DMS 273 treated with DMSO at 0.1 percent for 48 hours (cell line): ENCODE measurements at places on chromosomes 16 and 17.

GRCh38 chr17:27265333-27265732 lies 28.6 kb upstream of the WSB1 start:
- no peak for DNase-seq

DNA sequence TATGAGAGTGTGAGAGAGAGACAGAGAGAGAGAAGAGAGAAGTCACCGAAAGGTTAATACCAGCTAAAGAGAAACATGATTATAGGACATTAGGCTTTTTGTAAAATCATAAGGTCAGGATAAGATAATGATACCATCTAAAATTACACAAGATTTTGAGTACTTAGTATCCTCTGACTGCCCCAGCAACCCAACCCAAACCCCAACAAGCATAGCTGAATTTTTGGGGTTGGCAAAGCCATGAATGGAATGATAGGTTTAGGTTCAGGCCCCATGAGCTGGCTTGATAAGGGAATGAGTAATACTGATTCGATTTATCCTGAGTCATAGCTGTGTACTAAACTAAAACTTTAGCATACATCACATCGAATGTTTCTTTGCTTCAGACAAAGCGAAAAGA lies 259.5 kb downstream of the IRX3 start:
- DNase-seq: no peak

- no peak for DNase-seq
Observed at GRCh38 chr16:81094771-81095251, 1.4 kb downstream of the GCSH start.

- no peak for DNase-seq
Observed at GRCh38 chr16:57087003-57087402, 5.4 kb upstream of the CPNE2 start.

DNA sequence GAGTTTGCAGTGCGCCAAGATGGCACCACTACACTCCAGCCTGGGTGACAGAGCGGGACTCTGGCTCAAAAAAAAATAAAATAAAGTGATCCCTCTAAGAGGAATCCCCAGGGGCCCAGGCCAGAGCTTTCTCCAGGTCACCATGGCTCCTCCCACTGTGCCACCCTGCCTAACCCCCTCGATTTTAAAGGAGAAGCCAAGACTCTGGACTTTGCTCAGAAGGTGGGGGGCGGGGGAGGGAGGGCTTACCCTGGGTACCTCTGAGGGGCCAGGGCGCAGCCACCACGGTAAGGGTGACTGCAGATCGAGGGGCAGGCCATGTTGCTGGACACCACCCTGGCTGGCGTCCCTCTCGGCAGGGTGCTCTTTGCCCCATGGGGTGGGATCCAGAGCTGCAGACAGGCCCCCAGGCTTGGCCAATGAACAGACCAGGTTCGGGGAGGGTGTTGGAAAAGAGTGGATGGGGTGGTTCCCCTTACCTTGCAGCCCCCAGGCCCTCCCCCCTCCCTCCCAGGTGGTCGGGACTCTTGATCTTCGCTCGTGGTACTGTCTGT lies 455 bp upstream of the GRB7 start:
- DNase-seq: no peak

GRCh38 chr17:66514227-66514806 lies 211.9 kb downstream of the PRKCA start:
- no peak for DNase-seq

GRCh38 chr16:29915590-29916247 lies 10.3 kb downstream of the KCTD13 start:
- DNase-seq: no peak

DNA sequence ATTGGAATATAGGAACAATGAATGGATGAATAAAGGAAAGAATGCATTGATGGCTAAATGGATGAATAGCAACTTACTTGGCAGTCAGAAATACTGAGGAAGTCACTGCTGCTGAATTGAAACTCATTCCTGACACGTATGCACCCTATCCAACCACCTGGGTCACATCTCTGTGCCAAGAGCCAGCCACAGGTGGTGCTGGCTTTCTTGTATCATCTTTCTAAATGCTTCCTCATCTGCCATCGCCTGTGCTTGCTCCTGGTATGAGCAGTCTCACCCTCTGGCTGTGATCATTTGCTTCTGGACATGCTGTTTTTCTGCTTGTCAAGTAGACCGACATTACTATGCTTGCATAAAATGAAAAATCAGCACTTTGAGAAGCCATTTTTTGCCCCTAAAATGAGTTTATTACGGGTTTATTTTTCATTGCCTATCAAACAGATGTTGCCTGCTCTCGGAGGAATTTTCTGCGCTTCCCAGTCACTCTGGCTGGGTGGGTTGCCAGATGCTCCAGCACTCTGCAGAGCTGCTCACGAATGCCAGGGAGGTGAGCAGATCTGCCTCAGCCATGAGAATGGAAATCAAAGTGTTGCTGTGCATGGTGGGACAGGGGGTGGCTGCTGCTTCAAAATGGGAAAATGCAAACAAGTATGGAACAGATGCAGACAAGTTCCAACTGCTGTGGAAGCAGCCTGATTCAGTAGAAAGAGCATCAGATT lies 1349.6 kb upstream of the CDH8 start:
- peak; percentile 58 for DNase-seq

GRCh38 chr17:45129426-45129939 lies 2.8 kb downstream of the PLCD3 start:
- DNase-seq: no peak

GRCh38 chr16:8376430-8376829 lies 213.9 kb downstream of the TMEM114 start:
- no peak for DNase-seq

DNA sequence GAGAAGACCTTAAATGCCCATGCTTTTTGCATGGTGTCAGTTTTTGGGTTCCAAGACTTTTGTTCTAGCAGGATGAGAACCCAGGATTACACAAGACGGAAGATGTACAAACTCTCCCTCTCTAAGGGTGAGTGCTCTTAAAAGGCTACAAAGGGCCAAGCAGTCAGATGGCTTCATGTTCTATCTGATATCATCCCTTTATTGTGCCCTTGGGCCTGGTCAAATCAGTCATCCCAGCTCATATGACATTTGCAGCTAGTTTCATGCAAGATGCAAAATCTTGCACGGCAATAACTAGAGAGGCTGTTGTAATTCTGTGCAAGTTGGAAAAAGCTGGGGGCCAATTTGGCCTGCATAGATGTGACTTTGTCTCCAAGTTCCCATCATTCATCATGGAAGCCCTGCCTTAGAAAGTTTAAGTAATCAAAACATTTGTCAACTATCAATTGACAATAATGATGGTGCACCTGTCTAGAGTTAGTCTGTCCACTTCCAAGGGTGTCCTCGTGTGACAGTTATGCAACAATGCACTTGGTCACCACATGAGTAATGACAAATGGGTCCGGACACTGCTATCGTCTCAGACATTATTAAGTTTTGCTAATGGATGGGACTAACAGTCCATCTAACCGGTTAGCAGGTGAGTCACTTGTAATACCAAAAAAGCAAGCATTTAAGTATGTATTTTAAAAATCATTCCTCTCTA lies 58.6 kb upstream of the ZFHX3 start:
- DNase-seq: no peak

DNA sequence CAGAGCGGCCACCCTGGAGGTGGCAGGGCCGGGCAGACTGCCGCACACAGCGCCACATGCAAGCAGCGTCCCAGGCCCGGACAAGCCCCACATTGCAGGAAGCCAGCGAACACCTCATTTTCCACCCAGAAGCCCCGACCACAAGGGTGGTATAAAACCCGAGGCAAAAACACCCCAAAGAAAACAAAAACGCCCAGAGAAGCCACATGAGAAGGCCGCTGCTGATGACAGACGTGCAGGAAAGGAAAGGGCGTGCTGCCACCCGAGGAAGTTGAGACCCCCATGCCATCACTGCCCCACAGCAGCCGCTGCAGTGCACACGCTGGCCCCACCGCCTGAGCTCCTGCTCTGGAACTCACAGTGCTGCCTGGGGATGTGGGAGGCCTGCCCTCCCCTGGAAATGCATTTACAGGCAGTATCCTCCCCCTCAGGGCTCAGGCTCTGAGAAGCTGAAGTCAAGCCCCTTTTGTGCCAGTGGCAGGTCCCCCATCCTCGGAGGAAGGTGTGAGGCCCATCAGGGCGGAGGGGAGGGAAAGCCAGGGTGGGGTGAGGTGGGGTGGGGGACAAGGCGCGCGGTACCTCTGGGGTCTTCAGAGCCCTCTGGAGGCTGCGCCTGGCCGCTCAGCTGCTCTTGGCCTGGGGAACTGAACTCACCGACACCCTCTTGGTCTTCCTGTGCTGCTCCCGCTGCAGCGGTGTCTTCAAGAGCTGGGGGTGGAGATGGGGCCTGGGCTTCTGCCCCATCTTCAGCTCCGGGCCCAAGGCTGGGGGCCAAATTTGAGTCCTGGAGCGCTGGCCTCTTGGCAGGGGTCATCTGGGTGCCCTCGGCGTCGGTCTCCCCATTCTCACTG lies 62.0 kb downstream of the IL21R start:
- DNase-seq: no peak

DNA sequence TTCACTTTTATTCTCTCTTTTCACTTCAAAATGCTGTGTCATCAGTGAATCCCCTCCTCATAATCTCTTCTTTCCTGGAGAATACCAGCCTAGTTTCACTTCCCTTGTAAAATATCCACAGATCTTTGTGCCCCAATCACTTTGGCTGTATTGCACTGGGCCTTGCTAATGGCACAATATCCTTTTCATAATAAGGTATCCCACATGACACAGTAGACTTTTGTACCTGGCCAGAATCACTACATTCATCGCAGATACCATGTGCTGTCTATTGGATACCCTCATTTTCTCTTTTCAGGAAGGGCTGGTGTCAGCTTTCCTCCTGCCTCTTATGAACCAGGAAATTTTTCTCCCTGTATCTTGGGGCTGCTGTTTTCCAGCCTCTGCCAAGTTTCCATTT lies 25.7 kb upstream of the TOX3 start:
- no peak for DNase-seq

DNA sequence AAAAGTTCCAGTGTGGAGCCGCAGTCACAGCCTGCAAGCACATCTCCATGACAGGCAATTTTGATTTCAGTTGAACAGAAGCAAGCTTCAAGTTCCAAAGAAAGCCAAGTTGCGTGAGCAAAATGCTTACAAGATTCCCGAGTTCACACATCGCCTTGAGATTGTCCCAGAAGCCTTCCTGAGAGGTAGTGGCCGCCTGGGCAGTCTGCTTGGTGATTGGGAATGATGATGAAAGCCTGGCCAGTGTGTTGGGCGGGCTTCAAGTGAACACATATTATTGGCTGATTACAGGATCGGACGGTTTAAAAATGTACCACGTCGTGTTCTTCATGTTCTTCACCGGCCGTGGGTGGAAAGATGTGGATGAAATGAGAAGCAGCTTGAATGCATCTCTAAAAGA lies 185.5 kb downstream of the FOXL1 start:
- no peak for DNase-seq

GRCh38 chr17:16486373-16487250 lies 5.4 kb downstream of the LRRC75A start:
- DNase-seq: peak; percentile 46

DNA sequence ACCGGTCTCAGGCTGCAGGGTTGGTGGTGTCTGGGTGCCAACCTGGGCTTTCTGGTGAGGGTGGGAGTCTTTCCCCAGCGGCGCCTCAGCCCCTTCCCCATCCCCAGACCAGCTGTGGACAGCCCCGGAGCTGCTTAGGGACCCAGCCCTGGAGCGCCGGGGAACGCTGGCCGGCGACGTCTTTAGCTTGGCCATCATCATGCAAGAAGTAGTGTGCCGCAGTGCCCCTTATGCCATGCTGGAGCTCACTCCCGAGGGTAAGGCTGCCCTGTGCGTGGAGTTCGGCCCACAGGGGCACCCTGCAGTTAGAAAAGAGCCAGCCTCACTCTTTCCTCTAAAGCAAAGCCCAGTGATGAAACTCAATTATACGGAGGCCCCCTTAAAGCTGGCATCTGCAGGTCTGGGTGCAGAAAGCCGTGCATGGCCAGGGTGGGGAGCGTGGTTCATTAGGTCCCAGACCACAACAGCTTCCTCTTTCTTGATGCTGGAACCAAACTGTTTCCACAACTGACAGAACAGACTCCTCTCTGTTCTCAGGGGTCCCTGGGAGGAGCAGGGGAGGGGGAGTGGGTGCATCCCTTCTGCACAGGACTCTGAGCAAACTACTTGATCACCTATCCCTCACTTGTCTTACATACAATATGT lies 10.7 kb downstream of the GUCY2D start:
- no peak for DNase-seq

DNA sequence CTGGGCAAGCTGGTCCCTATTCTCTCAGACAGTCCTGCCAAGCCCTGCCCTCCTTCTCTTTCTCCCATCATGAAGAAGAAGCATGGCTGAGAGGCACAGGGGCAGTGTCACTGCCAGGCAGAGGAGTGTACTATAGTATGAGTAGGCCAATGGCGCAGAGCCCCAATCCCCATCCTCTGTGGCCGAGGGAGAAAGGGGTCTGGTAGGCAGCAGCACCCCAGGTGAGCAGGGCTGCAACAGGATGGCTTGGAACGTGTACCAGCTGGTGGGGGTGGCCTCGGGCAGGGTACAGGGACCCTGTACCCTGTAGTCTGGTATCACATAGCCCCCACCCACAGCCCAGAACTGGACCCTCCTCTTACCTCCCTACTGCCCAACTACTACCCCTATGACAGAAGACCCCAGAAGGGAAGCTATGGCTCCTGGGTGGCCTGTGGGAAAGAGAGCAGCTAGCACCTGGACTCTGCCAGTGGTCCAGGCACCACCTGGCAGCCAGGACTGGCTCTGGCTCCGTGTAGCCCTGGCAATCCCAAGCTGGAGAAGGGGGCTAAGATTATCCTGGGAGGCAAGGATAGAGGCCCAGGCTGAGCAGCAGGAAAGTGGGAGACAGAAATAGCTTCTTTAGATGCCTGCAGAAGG lies 4.4 kb downstream of the SMARCD2 start:
- no peak for DNase-seq

GRCh38 chr17:2710071-2710802 lies 1.3 kb downstream of the CLUH start:
- DNase-seq: no peak

DNA sequence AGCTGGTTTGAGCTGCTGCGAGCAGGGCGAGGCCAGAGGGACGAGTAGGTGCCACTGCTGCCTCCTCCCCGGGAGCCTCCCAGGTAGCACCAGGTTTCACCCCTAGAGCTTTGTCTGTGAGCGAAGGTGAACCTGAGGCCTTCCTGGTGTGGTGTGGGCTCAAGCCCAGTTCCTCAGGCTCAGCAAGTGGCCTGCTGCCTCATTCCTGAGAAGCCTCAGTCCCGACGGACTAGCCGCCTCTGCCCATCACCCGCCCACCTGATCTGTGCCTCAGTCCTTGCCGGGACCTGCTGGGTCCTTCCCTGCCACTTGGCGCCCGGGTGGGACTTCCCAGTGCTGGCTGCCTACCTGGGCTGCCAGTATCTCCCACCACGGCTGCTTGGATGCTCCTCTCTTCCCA lies 1.7 kb downstream of the NLRC3 start:
- no peak for DNase-seq

GRCh38 chr16:83878838-83879237 lies 20.1 kb upstream of the MLYCD start:
- DNase-seq: no peak

- DNase-seq: no peak
Observed at GRCh38 chr17:64783031-64783461, 120.9 kb upstream of the SMURF2 start.
